GM23248 (cell line): ENCODE measurements at places on chromosomes 5 and 9.
A peak's percentile ranks its signal among the peaks of the same experiment; 100 is the strongest.

DNA sequence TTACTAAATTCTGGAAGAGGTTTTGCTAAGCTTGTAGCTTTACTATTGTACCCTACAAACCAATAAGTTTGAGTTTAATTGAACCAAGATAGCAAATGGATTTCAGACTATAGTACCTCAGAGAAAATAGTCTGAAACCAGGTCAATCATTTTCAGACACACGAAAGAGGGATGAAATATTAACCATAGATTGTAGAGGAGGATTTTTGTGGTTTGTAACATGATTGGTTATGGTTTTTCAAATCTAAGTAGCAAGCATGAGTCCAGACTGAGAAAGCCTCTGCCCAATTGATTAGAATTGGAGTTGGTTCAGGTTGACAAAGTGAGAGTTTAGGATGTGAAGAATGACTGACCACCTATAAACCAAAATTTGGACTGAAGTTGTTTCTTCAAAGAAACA lies 562.7 kb upstream of the DMAC1 start:
- DNase-seq, result no peak

DNA sequence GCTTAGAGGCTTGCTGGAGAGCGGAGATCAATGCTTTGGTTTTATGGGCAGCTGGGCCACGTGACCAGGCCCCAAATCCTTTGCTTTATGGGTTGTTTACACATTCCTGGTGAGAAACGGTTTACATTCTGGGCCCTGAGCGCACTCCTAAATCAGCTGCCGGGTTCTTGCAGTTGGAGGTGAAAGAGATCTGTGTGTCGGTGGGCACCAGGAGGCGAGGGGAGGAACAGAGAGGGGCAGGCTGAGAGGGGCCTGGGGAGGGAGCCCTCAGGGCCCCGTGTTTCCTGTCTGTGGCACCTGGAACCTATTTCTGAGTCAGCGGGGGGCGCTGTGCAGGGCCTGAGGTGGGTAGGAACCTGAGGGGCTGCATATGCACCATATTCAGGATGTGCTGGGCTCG lies 63.5 kb upstream of the HAND1 start:
- DNase-seq, result no peak

- no peak for DNase-seq
Measured at GRCh38 chr9:8649160-8649559, 849.6 kb upstream of the DMAC1 start.

GRCh38 chr9:29802454-29802853 lies 2229.2 kb upstream of the C9orf72 start:
- DNase-seq, result no peak

DNA sequence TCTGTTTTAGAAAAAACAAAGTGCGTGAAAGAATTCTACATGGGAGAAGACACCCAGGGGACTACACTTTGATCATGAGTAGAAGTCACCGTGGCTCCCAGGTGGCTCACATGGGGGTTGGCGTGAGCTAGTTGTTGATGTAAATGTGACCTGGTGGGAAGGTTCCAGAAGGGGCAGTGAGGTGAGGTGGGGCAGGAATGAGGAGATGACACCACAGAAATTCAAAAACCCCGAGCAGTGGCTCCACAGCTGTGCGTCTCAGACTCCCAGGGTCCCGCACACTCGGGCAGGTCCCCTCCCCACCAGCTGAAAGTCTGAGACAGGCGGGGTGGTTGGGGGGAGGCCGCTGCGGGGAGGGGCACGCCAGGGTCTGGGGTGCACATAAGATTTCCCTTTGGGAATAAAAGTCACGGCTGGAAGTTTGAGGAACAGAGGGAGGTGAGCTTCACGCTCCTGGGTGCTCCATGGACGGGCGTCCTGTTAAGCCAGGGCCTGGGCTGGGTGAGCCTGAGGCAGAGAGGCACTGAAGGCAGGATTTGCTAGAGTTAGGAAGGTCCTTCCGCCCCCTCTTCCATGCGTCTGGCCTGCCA lies 29.9 kb downstream of the GLT6D1 start:
- DNase-seq, result no peak

- DNase-seq, result no peak
Measured at GRCh38 chr9:113930390-113930783, 54.3 kb downstream of the ZNF618 start.

DNA sequence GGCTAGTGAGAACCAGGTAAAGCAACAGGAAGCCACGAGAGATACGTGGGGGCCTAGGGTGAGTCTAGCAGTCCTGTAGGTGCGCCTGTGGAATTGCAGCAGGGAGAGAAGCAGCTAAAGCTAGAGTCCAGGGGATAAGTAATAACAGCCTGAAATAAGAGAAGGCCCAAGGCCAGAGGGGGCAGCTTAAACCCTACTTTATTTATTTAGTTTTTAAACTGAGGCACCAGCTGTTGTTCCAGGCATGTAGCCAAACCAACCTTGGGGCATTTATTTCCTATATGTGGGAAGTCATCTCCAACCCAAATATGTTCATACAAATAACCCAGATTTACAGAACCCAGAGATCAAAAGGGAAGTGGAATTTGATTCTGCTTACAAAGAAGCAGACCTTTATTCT lies 93.5 kb downstream of the GLDC start:
- DNase-seq, result peak; percentile 8

- no peak for DNase-seq
Measured at GRCh38 chr5:117732264-117732663, 1157.6 kb upstream of the SEMA6A start.

DNA sequence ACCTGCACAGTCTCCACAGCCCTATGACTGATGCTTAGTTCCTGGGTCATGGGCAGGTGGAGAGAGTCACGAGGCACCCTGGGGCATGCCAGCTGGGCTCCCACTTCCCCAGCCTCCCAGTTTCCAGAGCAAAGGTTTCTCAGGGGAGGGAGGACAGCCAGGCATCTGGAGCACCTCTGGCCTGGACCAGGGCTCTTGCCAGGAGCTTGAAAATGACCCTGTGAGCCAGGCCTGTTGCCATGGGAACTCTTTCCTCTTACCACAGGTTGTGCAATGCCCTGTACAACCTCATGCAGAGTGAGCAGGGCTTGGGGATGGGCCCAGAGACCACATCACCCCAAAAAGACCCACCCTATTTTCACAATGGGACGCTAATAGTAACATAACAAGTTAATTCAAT lies 113.1 kb downstream of the PSD2 start:
- peak; percentile 52 for DNase-seq

GRCh38 chr9:78871086-78871451 lies 574.1 kb downstream of the PSAT1 start:
- no peak for DNase-seq

DNA sequence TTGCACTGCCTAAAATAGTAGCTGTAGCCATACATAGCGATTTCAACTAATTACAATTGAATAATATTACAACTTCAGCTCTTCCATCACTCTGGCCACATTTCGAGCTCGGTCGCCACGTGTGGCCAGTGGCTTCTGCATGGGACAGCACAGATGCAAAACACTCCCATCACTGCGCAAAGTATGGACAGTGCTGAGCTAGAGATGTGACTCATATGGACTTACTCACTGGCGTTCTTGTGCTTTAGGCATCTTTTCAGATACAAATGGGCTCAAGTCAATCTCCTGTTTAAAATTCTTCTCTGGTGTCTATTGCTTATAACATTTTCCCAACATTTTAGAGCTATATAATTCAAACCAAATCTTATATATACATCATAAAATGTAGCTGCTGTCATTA lies 222.7 kb downstream of the ELAVL2 start:
- no peak for DNase-seq

DNA sequence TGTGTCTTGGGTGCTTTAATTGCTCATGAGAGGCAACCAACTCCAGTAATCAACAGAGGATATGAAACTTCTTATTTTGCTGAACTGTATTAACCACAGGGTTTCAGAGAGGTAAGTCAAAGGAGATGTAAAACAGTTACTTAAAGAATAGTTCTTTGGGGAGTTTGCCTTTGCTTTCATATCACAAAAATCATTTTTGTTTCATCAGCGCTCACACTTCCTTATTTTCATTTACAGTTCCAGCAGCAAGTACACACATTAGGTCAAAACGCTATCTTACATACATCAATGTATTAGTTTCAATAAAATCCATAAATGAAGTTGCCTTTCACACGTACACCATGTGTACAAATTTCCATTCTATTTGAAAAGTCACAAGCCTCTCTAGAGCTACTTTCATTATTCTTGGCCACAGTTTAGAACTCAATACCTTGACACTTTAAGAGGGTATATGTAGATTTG lies 50.1 kb downstream of the ST8SIA4 start:
- no peak for DNase-seq

DNA sequence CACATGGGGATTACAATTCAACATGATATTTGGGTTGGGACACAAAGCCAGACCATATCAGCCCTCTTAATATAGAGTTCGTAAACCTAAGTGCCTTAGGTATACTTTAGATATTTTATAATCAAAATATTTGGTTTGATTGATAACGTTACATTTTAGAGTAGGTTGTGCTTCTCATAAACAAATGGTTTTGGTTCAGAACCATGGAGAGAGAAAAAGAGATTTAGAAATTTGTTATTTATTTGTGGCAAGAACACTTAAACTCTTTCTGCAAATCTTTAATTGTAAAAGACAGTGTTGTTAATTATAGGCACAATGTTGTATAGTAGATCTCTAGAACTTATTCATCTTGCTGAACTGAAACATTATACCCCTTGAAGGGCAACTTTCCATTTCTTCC lies 298.8 kb downstream of the TENT4A start:
- no peak for DNase-seq

DNA sequence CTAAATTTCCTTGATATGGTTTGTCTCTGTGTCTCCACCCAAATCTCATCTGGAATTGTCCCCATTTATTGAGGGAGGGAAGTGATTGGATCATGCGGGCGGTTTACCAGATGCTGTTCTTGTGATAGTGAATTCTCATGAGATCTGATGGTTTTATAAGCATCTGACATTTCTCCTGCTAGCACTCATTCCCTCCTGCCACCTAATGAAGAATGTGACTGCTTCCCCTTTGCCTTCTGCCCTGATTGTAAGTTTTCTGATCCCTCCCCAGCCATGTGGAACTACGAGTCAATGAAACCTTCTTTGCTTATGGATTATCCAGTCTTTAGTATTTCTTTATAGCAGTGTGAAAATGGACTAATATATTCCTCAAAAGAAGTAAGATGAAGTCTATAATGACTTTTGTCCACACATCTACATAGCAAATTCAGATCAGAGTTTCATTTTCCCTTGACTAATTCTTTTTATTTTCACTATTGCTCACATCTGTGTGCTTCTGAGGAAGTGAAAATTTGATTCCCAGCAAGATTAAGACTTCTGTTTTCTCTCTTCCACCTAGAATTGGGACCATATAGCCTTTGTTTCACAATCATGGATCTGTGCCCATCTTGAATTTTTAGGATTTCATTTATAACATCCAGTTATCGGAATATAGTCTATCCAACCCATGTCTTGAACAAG lies 393.5 kb downstream of the DMAC1 start:
- DNase-seq, result no peak

- peak; percentile 27 for DNase-seq
Measured at GRCh38 chr9:27303219-27303618, 6.3 kb upstream of the EQTN start.

DNA sequence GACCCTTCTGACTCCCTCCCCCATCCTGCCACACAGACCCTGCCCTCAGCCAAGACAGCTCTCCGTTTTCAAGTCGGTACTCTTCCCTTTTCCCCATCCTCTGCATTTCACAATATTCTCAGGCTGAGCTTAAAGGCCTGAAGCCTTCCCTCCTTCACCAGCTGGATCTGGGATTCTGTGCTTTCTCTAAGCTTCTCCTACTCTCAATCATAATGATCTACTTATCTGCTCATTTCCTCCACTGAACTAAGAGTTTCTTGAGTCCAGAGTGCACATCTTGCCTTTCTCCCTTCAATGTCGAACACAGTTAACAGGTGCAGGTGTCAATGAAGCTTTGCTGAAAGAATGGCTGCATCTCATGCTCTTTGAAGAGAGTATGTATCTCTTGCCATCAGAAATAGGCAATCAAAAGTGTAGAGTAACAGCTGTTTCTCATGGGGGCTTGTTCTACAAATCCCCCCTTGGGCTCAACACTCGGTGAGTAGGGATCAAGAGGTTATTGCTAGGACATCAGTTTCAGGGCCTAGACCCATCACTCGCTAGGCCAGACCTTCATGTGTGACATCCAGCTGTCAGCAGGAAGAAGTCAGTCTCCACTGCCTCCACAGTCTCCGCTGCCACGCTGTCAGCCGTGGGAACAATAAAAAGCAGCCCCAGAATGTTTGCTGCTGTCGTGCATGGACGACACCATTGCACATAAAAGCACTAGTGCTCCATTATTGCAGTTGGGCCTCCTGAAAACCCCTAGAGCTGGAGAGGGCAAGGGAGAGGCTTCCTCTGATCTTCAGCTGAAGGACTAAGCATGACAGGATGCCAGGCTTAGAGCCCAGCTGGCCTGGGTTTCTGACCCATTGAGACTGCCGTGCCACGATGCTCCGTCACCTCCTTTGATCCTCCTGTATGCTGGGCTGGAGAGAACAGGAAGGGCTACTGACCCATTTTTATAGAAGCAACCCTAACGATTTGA lies 23.7 kb downstream of the TRAF1 start:
- DNase-seq, result no peak

DNA sequence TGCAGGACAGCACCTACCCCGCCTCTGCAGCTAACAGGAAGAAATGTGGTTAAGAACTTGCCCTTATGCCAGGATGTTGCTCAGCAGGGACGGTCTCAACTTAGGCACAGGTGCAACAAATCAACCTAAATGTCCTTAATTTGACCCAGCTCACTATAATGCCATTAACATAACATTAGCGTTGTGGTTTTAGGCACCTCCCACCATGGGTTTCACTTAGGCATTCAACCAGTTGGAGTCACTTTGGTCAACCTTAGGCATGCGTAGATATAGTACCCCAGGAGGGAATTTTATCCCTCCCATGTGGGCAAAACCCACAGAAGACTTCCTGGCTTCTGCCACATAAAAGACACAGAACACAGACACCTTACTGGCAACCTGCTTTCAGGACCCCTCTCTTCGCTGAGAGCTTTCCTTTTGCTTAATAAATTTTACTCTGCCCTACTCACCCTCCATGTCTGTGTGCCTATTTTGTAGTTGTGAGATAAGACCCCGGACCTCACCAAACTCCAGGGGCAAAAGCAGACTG lies 8.7 kb upstream of the ERAP1 start:
- no peak for DNase-seq

DNA sequence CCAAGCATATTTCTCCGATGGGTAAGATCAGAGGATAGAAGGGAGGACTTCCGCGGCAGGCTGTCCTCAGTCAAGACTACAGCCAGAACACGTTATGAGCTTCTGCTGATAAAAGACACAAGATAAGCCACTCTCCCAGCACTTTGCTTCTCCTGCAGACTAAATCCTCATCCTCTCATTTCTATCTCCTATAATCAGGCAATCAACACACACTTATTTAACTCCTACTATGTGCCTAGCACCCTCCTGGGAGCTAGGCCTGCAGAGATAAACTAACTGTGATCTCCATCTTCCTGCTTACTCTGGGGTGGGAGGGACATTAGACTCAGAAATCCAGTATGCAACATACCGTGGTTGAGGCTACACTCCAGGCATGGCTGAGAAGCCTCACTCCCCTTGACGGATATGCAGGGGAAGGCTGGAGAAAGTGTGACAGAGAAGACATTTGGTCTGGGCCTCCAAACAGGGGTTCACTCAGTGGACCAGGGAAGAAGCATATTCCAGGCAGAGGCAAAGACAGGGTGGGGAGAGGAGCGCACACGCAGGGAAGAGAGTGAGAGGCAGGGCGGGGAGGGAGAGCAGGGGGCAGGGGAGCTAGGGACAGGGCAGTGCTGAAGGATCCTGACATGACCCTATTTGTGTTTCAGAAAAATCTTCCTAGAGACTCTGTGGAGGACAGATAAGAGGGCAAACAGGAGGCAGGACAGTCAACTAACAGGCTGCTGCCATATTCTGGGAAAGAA lies 274.1 kb downstream of the DENND1A start:
- no peak for DNase-seq
